Mucosa of descending colon (tissue), 3 donors: ENCODE measurements at places on chromosomes 1 and 21. TPM values are rescaled to one million over a fixed set of nuclear protein-coding genes. Genes with fewer than 3 reads are reported as not detected.

DNA sequence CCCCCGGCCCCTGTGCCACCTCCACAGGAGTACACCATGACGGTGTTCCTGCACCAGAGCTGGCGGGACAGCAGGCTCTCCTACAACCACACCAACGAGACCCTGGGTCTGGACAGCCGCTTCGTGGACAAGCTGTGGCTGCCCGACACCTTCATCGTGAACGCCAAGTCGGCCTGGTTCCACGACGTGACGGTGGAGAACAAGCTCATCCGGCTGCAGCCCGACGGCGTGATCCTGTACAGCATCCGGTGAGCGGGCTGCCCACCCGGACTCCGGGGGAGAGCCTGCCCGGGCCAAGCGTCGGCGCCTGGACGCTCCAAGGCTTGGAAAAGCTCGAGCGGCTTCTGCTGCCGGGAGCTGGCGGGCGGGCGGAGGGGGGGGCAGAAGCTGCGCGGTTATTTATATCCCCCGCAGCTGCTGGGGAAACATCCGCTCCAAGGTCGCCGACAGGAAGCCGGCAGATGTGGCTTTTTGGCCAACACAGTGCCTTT, 6.4 kb downstream of the GABRD start:
- peak; percentile 14 for DNase-seq

- DNase-seq: no peak
Observed at GRCh38 chr1:37265156-37265555, 209.2 kb upstream of the ZC3H12A start.

DNA sequence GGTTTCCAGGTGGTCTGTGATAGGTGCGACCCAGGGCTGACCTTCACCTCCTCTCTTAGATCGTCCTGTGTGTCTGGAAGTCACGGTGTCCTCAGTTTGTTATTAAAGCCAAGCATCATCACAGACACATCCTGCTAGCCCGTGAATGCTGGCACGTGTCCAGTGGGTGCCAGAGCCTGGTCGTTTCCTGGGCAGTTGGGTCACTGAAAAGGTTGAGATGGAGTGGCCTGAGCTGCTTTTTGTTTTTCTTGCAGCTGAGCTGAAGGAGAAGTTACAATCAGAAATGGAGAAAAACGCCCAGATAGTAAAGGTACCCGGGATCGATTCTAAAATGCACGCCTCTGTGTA, 23.2 kb downstream of the PCNT start:
- no peak for DNase-seq

- no peak for DNase-seq
Observed at GRCh38 chr1:85815906-85816305, 107.7 kb upstream of the ZNHIT6 start.

GRCh38 chr1:192967901-192968300, 91.3 kb downstream of the UCHL5 start:
- no peak for DNase-seq

DNA sequence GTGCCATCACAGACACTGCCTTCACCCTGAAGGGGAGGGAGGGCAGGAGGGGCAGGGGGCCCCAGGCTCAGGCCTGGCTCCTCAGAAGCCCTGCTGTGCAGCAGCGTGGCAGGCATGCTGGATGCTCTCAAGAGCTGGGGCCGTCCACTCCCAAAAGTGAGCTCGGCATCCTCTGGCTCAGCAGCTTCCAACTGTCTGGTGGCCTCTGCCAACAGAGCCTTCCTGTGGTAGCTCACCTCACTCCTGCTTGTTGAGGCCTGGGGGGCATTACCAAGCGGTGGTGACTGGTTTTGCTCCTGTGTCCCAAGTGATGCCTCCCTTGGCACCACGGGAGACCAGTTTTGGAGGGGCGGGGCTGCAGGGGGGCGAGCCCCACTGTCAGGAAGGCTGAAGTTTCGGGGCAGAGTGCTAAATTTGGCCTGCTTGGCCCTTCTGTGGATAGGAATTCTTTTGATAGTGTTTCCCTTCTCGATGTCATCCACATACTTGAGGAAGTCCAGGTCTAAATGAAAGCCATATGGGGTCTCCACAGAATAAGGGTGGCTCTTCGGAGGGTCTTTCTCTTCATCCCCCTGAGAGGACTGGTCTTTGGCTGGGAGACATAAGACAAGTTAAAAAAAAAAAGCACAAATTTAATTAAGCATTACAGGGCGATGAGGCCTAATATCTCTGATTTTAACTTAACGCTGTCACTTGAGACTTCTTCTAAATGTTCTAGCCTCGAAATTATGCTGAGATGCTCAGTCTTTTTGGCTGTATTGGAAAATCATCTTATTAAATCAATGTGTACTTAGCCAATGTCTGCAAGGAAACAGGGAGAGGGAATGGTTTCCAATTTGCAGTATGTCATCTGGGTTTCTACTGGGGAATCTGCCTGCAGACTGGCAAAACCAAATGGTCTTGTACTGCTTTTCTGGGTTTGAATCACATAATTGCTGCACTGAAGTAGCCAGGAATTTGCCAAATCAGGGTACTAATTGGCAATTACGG, 44.4 kb downstream of the KANK4 start:
- no peak for DNase-seq

GRCh38 chr21:38346286-38346685, 89.5 kb downstream of the KCNJ15 start:
- DNase-seq: no peak

DNA sequence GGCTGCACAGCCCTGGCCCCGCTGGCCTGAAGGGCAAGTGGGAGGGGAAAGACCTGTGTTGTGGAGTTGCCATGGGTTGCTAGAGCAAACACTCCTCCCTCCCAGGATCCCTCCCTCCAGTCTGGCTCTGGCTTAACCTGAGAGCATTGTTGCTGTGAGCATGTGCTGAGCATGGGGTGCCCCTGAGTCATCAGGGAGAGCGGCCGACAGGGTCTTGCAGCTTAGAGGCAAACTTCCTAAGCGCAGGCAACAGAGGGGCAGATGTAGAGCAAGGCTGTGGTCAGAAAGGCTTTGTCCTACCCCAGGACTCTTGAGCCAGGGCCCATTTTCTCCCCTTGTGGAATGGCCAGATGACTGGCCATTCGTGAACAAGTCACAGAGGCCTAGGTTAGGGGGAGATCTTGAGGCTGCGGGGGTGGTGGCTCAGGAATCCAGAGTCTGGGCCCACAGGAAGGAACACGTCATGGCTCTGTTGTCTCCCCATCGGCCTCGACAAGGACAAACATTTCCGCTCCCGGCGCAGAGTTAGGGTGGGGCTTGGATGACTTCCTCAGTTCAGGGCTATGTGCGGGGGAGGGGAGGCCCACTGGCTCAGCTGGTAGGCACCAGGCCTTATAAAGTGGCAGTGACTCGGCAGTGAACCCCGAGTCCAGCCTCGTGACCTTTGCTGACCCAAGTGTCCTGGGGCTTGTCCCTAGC, 362 bp upstream of the DYNLT4 start:
- DNase-seq: peak; percentile 96

- DNase-seq: peak; percentile 79
Observed at GRCh38 chr1:212012034-212012740, 23.2 kb downstream of the INTS7 start.

- DNase-seq: no peak
Observed at GRCh38 chr1:33791251-33791650, 72.6 kb upstream of the HMGB4 start.

DNA sequence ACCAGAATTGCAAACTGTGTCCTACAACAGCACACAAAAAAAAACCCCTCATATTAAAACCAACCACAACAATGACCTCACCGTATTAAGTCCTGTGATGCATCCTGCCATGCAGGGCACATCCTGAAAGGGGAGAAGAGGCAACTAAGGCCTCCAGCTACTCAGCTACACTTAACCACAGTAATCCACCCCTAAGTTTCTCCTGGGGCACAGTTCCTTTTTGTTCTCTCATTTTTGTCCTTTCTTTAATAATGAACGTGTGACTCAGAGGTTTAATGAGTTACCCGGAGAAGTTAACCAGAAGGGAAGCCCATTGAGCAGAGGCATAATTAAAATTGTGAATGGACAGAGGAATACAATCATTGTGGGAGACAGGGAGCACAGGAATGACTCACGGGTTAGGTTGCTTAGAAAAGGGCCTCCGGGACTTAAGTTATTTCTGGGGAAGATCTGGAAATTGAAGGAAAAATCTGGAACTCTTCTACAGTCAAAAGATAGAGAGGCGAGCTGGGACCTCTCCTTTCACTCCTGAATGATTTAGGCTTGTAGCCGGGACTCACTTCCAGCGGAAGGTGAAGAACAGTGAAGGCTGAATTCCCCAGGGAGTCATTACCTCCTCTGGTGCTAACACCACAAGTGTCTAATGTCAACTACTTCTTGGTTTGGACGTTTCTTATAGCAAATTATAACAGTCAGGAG, 36.9 kb upstream of the HIVEP3 start:
- DNase-seq: no peak

Gene ZNF683
- 1.0 TPM for total RNA-seq

Gene PPP1R15B
- 60.2 TPM for total RNA-seq

Gene PAQR6
- 1.9 TPM for total RNA-seq

Gene FCAMR
- total RNA-seq: 0.84 TPM
